Fibroblast of skin of abdomen (primary cell): ENCODE measurements at places on chromosomes 6 and 20.

DNA sequence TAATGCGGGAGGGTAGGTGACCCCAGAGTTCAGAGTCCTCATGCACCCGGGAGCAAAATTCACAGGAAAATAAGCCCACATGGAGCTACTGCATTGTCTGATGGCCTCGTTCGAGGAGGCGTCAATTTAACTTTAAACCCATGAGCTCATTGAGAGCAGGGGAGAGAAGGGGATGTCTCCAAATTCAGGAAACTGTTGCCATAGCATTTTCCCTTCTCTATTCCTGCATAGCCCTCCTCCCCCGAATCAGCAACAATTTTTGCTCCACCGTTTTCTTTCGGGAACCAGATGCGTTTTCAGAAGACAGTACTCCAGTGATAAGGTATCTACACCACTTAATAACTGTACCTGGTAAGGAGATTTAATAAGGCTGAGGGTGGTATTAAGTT, 324 bp upstream of the LAMP5 start:
- no peak for DNase-seq

GRCh38 chr6:71446057-71446456, 157.4 kb downstream of the OGFRL1 start:
- DNase-seq: no peak

DNA sequence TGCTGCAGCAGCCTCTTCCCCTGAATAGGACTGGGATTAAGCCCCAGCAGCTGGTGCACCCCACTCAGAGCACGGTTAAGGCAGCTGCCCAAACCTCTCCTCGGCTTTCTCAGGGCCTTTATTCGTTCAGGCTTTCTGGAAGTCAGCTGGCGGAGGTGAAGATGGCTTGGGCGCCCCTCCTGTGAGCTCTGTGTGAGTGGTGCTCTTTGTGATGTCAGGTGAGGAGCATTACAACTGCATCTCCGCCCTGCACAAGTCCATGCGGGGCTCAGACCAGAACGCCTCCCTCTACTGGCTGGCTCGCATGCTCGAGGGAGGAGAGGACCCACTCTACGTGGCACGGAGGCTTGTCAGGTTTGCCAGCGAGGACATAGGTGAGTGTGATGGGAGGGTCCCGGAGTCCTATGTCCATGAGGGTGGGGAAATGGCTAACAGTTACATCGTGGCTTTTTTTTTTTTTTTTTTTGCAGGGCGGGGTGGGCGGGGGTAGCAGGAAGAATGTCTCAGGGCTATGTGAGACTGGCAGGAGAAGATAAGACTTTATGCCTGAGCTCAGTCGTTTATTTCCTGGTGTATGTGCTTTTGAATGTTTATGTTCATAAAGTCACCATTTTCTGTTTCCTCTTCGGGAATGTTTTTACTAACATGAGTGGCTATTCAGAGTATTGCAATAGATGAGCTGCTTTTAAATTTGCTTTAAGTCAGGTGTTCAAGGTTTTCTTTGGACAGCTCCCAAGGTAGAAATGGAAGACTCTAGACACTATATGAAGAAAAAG, 18.2 kb downstream of the WRNIP1 start:
- no peak for DNase-seq

DNA sequence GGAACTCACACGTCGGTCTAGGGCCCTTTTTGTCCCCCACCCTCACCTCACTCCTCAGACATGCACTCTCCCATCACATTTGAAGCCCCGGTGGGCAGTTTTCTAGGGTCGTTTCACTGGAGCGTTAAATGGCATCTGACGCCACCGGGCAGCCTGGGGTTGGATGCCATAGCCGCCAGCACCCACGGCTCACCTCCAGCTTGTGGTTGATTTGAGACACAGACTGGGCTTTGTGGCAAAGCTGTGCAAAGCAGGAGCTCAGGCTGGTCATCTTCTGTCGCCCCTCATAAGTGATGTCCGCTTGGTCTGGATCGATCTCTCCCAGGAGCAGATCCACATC, 530 bp downstream of the GOPC start:
- no peak for DNase-seq

- no peak for DNase-seq
Measured at GRCh38 chr6:146315381-146316174, 228.1 kb upstream of the RAB32 start.

DNA sequence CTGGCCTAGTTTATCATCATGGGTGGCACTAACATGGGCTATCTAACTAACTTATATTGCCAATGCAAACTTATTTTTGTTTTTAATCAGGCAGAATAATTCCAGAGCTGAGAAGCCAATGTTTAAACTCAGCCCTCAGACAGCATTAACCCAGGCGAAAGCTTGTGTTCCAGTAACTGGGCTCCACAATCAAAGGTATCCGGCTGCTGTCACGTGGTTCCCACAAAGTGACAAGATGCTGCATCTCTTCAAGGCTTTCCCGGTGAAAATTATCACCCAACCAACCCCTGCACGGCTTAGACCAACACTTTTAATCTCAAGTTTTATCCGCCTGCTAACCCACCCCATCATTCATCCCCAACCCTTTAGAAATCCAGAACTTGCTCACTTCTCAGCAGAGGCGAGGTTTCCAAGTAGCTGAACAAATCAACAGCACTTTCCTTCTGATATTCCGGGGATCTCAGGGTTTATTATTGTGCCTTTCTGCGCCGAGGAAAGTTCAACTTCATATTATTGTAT, 885 bp downstream of the MTCL3 start:
- no peak for DNase-seq

DNA sequence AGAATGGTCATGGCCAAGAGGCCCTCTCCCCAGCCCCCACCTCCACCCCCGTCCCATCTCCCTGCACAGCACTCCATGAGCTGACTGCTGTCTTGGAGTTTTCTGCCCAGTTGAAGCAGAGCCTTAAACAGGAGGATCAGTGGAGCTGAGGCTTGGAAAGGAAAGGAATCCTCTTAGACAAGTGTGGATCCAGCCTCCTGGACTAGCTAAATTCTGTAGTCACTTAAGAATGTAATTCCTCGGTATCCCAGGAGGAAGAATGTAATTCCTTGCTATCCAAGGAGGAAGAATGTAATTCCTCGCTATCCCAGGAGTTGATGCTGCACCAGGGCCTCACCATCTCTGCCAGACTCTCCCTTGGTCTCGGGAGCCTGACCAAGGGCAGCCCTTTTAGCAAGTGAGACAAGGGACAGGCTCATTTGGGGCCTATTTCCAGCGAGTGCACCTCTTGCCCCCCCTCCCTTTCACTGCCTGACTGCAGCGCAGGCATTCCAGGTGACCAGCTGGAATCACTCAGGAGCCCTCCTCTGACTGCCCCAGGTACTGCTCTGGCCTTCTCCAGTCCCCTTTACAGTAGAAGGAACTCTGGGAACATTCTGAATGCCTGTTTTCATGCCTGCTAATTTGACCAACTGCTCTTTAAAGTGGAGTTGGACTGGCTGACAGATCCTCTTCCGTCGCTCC, 76.2 kb downstream of the TCP11 start:
- no peak for DNase-seq

- no peak for DNase-seq
Measured at GRCh38 chr20:62314339-62314638, 11.5 kb downstream of the ADRM1 start.

DNA sequence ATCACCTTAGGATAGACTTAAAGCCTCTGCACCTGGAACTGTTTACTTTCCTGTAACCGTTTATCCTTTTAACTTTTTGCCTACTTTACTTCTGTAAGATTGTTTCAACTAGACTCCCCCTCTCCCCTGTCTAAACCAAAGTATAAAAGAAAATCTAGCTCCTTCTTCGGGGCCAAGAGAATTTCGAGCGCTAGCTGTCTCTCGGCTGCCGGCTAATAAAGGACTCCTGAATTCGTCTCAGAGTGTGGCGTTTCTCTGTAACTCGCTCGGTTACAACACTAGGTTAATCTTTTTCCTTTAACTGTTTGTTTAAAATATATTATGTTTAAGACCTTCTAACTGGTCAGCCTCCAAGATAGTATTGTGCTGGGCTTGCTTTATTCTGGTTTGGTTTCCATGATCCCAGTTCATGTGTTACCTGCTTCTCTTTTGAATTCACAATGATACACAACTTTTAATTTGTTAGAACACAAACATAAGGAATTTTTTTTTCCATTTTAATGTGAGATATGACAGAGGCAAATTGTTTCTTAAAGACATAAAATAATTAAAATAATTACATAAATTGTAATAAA, 8.7 kb upstream of the NQO2 start:
- no peak for DNase-seq

DNA sequence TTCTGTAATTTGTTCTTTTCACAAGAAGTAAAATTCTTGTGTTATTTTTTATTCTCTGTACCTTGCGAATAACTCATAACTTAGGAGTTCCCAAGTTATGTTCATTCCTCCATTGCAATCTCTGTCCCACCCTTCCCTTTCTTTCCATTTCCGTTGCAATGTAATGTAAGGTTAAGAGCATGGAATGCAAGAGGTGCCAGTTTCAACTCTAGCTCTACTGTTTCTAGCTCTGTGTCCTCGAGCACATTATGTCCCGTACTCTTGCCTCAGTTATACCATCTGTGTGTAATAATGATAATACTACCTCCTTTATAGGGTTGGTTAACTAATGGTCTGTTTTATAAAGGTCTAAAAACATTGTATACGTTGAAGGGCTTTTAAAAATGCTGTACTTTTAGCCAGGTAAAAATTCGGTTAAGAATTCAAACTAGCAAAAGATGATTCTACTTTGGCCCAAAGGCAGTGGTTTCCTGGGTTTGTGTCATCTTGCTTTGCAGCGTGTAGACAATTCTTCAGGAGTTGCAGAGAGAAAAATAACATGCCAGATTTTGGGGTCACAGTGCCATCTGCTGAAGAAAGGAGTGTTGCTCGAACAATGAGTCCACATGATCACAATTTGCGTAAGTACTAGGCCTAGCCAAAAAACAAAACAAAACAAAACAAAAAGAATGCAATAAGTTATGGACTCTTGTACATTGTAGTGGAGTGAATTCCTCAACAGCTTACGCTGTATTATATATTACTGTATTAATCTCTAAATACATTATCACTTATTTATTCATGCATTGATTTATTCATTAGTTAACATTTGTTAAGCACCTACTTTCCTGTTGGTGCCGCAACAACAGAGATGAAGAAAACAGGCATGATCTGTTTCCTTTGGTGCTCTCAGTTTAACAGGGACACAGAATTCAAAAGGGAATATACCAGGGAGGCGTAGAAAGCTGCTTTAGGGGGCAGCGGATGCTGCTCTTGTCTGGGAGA, 10.0 kb upstream of the PFDN4 start:
- peak; percentile 75 for DNase-seq

- no peak for DNase-seq
Measured at GRCh38 chr6:32075781-32076180, 33.4 kb downstream of the TNXB start.

DNA sequence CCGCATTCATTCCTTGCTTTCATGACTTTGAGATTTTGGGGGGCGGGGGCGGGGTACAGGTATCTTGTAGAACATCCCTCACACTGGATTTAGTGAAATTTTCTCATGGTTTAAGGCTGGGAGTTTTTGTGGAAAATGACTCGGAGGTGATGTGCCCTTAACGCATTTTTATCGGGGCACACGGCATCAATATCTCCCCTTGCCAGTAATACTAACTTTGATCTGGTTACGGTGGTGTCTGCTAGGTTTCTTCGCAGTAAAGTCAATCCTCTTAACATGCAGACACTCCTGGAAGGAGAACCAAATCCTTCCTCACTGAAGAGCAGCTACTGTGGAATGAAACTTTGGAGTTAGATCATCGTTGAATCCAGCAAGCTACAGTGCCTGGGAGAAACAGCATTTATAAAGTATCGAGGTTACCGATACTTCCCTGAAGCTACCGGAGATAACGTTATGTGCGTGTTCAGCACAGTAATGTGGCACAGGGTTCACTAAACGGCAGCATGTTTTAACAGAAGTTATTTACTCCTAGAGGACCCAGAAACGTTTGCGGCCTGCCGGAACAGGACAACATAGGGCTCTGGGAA, 1.2 kb upstream of the DYNLRB1 start:
- peak; percentile 5 for DNase-seq

DNA sequence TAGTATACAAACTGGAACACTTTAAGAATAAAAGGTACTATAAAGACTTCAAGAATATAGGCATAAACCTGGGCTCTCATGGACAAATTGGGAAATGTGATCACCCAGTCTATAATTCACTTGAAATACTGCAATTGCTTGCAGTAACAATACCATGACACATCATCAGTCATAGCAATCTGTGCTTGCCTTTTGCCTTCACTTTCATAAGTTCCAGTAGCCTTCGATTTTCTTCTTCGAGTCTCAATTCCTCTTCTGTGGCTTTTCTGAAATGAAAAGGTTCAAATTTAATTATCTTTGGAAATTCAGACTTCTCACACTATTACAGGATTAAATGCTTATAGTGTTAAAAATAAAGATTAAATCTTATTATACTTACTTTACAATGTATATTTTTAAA, 96.3 kb upstream of the ZBTB24 start:
- no peak for DNase-seq
